ENCODE measurements at places on chromosomes 1 and 21.

- no peak for DNase-seq
Measured at GRCh38 chr1:227745568-227746265, 10.5 kb downstream of the SNAP47 start.

- DNase-seq = no peak
Measured at GRCh38 chr21:38985568-38986378, 180.0 kb downstream of the ETS2 start.

DNA sequence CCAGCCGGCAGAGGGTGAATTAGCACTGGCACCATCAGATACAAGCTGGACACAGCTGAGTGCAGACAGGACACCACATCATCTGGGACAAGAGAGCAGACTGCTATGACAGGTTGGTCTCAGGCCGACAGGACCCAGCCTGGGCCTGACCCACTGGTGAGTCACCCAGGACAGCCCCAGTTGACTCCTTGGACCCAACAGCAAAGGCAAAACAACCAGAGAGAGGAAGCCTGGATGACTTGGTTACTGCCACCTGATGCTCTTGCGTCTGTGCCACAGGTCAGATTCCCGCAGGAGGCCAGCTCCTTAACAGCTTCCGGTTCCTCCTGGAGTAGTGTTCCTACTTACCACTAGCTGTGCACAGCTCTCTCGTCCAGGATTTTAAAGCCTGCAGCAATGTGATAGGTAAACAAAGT is 18.5 kb downstream of the CCN1 start:
- no peak for DNase-seq

GRCh38 chr1:231027136-231027925 is 12.7 kb downstream of the FAM89A start:
- no peak for DNase-seq

All from kidney epithelial cell (primary cell).